ENCODE measurements at places on chromosomes 3 and 15.
A peak's percentile ranks its signal among the peaks of the same experiment; 100 is the strongest.

- H3K27ac ChIP-seq = peak overlapping the region; percentile 13
- no peaks in the 10 kb centered on the region for H3K27me3 ChIP-seq
- H3K36me3 ChIP-seq = no peaks in the 10 kb centered on the region
- DNase-seq = no peak
These were observed 40.4 kb upstream of the LIMD1 start for GRCh38 chr3:45554006-45554666.

DNA sequence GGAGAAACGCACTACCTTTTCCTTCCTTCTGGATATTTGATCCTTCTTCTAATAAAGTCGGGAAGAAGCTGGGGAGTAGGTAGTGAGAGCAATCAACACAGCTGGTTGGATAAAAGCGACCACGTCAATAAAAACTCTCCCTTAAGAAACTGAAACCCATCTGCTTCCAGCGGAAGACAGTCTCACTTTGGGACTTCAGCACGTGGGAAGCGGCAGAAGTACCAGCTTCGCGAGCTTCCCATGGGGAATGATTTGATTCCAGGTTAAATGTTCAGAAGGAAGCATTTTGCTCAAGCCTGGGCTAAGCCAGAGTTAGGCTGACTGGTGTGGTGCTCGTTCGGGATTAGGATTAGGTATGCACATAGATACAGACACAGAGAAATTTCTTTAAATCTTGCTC is 262.3 kb upstream of the LYSMD4 start:
- H3K4me1 ChIP-seq = peaks cover 17% of the 10 kb centered on the region
- no peaks in the 10 kb centered on the region for H3K36me3 ChIP-seq
- no peak overlapping the region for H3K27ac ChIP-seq
- H3K4me3 ChIP-seq = no peak overlapping the region
- DNase-seq = no peak
- H3K27me3 ChIP-seq = no peaks in the 10 kb centered on the region

- H3K4me1 ChIP-seq = peaks cover 10% of the 10 kb centered on the region
- no peak overlapping the region for H3K27ac ChIP-seq
- no peak overlapping the region for H3K4me3 ChIP-seq
- H3K27me3 ChIP-seq = peaks cover 7% of the 10 kb centered on the region
These were observed 88.6 kb downstream of the THSD4 start for GRCh38 chr15:71203586-71204474.

GRCh38 chr3:64082961-64083541 is 59.8 kb upstream of the PSMD6 start:
- no peak for DNase-seq
- no peak overlapping the region for H3K27ac ChIP-seq
- no peak overlapping the region for H3K4me3 ChIP-seq
- peaks cover 12% of the 10 kb centered on the region for H3K4me1 ChIP-seq
- no peaks in the 10 kb centered on the region for H3K27me3 ChIP-seq

DNA sequence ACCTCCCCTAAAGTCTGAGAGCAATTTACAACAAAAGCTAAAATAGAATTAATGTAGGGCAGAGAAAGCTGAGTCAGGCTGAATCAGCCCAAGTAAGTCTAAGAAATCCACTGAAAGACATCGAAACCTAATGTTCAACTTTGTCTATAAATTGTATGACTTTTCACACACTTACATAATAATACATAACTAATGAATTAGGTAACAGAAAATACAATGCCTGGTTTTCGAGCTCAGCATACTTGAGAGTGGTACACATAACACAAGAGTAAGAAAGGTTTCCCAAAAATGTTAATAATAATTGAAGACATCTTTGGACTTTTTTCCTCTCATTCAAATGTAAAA is 55.3 kb upstream of the VGLL4 start:
- no peak overlapping the region for H3K4me3 ChIP-seq
- no peak overlapping the region for H3K27ac ChIP-seq
- no peak for DNase-seq
- peaks cover 3% of the 10 kb centered on the region for H3K36me3 ChIP-seq

GRCh38 chr3:43691120-43691995 is 620 bp downstream of the ABHD5 start:
- H3K36me3 ChIP-seq = no peaks in the 10 kb centered on the region
- no peaks in the 10 kb centered on the region for H3K27me3 ChIP-seq
- peak overlapping the region; percentile 93 for H3K4me3 ChIP-seq
- peak; percentile 36 for DNase-seq
- peak overlapping the region; percentile 66 for H3K27ac ChIP-seq

DNA sequence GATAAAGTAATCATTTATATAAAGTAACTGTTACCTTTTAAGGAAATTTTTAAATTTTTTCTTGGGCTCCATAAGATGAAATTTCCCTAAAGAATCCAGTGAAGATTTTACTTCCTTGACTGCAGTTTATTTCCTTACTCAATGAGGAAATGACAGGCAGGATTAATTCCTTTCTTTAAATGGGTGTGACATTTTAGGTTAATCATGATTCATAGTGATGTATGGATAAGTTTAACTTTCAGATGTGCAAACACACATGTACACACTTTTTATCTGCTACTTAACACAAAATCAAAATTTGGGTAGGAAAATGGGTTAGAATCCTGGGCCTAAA is 11.2 kb upstream of the LEO1 start:
- no peaks in the 10 kb centered on the region for H3K4me1 ChIP-seq
- H3K27ac ChIP-seq = no peak overlapping the region
- no peak overlapping the region for H3K4me3 ChIP-seq
- no peak for DNase-seq
- no peaks in the 10 kb centered on the region for H3K27me3 ChIP-seq

DNA sequence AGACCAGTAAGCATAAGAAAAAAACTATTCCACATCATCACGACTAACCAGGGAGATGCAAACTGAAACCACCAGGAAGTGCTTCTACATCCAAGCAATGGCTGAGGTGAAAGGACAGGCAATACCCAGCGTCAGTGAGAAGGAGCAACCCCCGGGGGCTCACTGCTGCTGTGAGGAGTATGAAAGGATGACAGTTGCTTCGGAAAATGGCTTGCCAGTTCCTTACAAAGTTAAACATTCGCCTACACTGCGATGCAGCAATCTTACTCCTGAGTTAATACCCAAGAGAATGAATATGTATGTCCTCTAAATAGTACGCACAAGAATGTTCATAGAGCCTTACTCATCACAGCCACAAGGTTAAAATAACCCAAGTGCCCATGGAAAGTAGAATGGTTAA is 13.3 kb upstream of the PLXNA1 start:
- H3K27ac ChIP-seq = no peak overlapping the region
- H3K4me1 ChIP-seq = peaks cover 21% of the 10 kb centered on the region
- no peak for DNase-seq
- H3K27me3 ChIP-seq = no peaks in the 10 kb centered on the region
- no peak overlapping the region for H3K4me3 ChIP-seq

GRCh38 chr15:74613953-74614743 is 1.5 kb upstream of the CLK3 start:
- no peak overlapping the region for H3K27ac ChIP-seq
- H3K27me3 ChIP-seq = peaks cover 3% of the 10 kb centered on the region
- H3K4me1 ChIP-seq = peaks cover 11% of the 10 kb centered on the region
- H3K4me3 ChIP-seq = peak overlapping the region; percentile 23
- peaks cover 14% of the 10 kb centered on the region for H3K36me3 ChIP-seq

GRCh38 chr15:70936326-70936725 is 43.7 kb downstream of the LRRC49 start:
- no peak for DNase-seq
- H3K36me3 ChIP-seq = no peaks in the 10 kb centered on the region
- no peak overlapping the region for H3K27ac ChIP-seq

DNA sequence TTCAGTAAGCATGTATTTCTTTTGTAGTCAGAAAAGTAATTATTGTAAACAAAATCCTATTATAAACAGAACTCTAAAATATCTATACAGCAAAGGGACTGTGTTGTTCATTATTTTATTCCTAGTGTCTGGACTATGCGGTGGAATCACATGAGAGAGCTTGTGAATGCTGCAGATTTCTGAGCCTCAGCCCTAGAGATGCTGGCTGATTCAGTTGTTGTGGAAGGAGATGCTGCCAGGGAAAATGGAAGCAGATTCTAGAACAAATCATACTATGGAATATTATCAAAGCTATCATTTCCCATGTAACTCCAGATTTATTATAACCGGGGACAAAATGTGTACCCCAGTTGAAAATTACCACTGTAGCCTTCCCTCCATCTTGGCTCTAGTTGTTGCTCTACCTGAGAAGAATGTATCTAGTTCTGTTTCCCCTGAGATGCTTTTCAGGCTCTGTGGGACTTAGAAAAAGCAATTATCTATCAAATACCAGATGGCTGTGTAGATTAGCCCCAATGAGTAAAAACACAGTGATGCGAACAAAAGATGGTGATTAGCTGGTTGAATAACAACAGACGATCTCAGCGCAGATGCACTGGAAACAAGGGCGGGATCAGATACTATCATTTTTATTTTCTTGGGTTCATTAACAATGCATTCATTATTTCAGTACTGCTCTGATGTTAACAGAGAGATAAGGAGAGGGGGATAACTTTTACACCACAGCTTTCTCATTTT is 131.3 kb downstream of the TMEM108 start:
- DNase-seq = no peak
- no peaks in the 10 kb centered on the region for H3K4me1 ChIP-seq
- H3K4me3 ChIP-seq = no peak overlapping the region
- no peak overlapping the region for H3K27ac ChIP-seq
- no peaks in the 10 kb centered on the region for H3K36me3 ChIP-seq

DNA sequence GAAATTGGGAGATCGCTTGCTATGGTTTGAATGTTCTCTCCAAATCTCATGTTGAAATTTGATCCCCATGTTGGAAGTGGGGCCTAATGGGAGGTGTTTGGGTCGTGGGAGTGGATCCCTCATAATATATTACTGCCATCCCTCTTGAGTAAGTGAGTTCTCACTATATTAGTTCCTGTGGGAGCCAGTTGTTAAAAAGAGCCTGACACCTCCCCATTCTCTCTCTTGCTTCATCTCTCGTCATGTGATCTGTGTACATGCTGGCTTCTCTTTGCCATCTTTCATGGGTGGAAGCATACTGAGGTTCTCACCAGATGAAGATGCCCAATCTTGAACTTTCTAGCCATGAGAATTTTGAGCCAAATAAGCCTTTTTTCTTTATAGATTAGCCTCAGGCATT is 43.0 kb upstream of the IL20RB start:
- no peak overlapping the region for H3K27ac ChIP-seq
- no peak overlapping the region for H3K4me3 ChIP-seq
- H3K36me3 ChIP-seq = no peaks in the 10 kb centered on the region
- DNase-seq = no peak
- H3K27me3 ChIP-seq = no peaks in the 10 kb centered on the region

GRCh38 chr3:41569632-41570305 is 370.5 kb downstream of the CTNNB1 start:
- no peaks in the 10 kb centered on the region for H3K36me3 ChIP-seq
- no peaks in the 10 kb centered on the region for H3K4me1 ChIP-seq
- H3K27ac ChIP-seq = no peak overlapping the region
- H3K4me3 ChIP-seq = no peak overlapping the region
- no peak for DNase-seq

GRCh38 chr15:94322141-94322540 is 90.8 kb downstream of the MCTP2 start:
- H3K36me3 ChIP-seq = no peaks in the 10 kb centered on the region
- H3K27me3 ChIP-seq = no peaks in the 10 kb centered on the region
- H3K4me3 ChIP-seq = no peak overlapping the region
- no peak overlapping the region for H3K27ac ChIP-seq

GRCh38 chr3:174776636-174777035 is 82.5 kb upstream of the NAALADL2 start:
- no peak for DNase-seq
- H3K4me3 ChIP-seq = no peak overlapping the region
- no peak overlapping the region for H3K27ac ChIP-seq
- H3K36me3 ChIP-seq = no peaks in the 10 kb centered on the region
- H3K4me1 ChIP-seq = no peaks in the 10 kb centered on the region

DNA sequence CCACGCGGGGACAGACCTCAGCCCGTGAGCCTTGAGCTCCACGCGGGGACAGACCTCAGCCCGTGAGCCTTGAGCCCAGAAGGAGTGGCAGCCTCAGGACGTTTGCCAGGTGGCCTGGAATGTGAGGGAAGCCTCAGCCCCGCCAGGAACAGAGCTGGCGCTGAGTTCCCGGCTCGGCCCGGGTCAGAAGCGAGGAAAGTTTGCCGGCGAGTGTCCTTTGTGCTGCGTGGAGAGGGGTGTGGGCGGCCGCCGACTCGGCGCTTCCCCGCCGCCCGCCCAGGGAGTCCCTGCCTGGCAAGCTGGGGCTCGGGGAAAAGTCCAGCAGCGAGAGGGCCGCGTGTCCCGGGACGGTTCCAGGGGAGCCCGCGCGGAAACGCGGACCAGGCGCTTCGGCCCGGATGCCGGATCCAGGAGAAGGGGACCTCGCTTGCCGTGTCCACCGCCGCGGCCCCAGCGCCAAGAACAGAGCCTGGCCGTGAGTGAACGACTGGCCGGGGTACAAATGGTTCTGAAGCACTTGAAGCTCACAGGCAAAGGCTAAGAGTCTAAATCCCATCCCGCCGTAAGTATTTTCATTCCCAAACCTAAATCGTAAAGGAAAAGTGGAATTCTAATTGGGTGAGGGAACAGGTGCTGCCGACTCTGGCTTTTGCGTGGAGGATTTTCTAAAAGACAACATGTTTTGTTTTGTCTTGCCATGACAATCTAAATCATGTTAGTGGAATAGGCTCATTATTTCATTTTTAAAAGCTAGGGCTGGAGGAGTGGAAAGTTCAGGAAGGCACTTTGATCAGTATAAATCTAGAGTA is 1.7 kb downstream of the LRRN1 start:
- H3K27me3 ChIP-seq = no peaks in the 10 kb centered on the region
- H3K27ac ChIP-seq = peak overlapping the region; percentile 77
- peak; percentile 32 for DNase-seq
- peak overlapping the region; percentile 90 for H3K4me3 ChIP-seq
- H3K36me3 ChIP-seq = peaks cover 31% of the 10 kb centered on the region
